A549 treated with Mapracorat at 1 μM for 4 hours (cell line): ENCODE measurements at places on chromosomes 13 and 19. TPM values are rescaled to one million over a fixed set of nuclear protein-coding genes. Genes with fewer than 3 reads are reported as not detected.

APC2 gene
- 0.64 to 2.7 TPM (median 1.8 TPM) in 5 replicates for total RNA-seq

ZNF724 gene
- 0.40 to 0.94 TPM (median 0.65 TPM) in 5 replicates for total RNA-seq

C19orf67 gene
- not detected in 5 replicates for total RNA-seq

MISP gene
- 66.4 to 87.9 TPM (median 83.2 TPM) in 5 replicates for total RNA-seq

MCEMP1 gene
- total RNA-seq: not detected in 5 replicates
